ENCODE measurements at places on chromosomes 1 and 21.
A peak's percentile ranks its signal among the peaks of the same experiment; 100 is the strongest.

DNA sequence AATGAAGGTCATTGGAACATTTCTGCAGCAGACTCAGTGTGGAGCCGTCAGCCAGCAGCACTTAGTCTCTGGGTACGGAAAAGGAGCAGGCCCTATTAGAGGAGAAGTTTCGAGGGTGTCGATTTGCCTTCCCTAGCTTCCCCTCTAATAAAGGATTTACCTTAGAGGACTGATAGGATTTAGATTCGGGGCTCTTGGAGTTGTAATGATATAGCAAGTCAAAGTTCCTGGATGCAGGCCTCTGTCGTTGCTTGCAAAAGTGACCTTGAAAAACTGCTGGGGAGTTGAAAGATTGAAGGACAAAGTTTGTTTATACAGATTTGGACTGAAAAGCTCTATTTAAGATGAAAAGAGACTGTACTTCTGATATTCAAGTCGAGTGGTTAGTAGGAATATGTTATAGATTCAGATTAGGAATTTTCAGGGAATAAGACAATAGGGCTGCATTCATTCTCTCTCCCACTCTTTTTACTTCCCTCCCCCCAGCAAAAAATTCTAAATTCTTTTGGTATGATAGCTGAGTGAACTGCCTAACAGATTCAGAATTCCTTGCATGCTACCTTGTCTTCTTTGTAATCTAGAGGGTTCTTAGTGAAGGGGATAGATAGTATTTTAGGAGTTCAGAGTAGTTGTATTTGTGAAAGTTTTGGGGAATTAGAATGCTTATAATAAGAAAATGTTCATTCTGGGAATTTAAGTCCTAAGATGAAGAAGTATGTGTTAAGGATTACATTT, 19.2 kb downstream of the NFYC start:
- DNase-seq: no peak

GRCh38 chr1:230917284-230918135, 49.2 kb upstream of the C1orf198 start:
- peak; percentile 92 for DNase-seq

- DNase-seq: no peak
These were observed 5.4 kb upstream of the ALG6 start for GRCh38 chr1:63362073-63362472.

- peak; percentile 65 for DNase-seq
These were observed 9.8 kb downstream of the THAP3 start for GRCh38 chr1:6634371-6635052.

DNA sequence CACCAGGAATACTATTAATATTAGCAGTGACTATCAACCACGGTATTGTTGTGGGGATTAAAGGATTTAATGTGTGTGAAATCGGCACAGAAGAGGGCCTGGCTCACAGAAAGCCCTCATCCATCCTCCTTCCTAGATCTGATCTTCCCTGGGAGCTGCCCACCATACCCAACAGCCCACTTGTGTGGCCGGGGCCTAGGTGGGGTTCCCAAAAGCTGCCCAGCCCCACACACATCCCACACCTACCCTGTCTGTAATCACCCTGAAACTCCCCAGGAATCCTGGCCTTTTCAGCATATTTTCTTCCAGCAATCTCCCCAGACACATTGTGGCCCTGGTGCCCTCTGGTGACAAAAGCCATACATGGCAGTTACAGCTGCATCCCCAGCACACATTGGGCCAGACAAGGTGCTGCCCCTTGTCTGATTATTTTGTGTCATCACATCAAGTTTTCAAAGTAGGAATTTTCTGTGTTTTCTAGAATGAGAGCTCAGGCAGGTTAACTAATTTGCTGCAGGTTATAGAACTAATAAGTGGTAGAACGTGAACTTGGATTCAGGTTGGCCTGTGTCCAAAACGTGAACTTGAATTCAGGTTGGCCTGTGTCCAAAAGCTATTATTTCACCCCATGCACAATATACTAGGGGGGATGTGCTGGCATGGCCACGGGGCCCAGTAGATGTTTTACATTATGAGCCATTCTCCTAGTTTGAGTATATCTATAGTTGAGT, 5.3 kb upstream of the SLC6A9 start:
- peak; percentile 83 for DNase-seq

DNA sequence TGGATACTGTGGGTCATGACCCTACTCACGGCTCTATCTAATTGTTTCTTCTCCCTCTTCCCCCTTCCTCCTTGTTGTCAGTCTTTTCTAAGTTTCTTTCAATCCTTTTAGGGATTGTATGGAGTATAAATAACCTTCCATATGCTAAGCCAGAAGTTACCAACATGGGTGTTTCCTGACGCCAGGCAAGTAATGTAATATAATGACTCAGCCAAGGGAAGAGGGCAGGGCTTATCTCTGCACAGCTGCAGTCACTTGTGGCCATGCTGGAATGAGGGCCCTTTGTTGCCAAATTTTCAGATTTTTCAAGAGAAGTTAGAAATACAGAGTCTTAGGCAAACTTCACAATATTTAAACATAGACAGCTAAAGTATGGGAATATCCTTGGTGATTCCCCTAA, 194.6 kb downstream of the ST6GALNAC3 start:
- peak; percentile 63 for DNase-seq

DNA sequence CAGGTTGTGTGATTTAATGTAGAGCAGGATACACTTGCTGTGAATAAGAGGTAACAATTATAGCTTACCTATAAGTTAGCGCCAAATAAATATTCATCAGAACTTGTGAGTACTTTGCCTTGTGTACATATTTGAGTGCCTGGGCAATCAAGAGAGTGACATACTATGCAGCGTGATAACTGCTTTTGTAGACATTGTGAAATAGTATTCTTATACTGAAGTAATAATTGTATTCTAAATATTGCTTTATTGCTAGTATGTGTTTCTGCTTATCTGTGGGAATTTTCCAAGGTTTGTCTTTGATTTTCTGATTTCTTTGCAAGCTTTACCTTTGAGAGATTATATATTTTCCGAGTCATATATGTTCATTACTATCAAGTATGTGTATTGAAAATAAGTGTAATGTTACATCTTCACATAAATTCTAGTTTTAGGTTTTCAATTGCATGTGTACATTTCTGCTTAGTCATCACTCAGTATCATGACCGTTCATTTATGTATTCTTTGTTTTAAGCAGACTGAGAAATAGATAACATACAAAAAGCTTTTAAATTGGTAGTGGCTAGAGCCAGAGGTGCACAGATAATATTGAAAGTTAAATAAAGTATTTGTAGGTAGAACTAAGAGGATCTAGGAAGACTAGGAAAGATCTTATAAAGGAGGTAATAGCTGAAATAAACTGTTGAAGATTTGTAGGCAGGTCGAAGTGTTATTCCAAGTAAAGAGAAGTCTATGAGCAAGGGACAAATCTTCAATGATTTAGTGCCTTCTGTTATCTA, 19.5 kb downstream of the USP25 start:
- no peak for DNase-seq

DNA sequence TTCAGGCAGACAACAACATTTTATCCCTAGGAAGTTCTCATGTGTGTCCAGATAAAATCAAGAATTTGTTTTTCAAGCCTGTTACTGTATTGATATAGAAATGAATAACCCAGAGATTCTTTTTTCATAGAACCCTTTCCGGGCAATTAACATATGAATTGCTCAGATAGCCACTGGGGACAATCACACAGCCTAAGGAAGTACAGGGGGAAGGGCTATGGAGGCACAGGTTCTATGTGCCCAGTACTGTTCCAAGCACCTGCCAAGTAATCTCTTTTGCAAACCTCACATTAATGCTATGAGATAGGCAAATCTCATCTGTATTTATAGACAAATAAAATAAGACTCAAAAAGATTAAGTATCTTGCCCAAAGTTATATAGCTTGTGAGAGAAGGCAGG, 84.9 kb downstream of the NTNG1 start:
- no peak for DNase-seq

GRCh38 chr1:202280595-202280994, 61.1 kb downstream of the UBE2T start:
- no peak for DNase-seq

- no peak for DNase-seq
These were observed 36.6 kb downstream of the TFF3 start for GRCh38 chr21:42278451-42279149.

DNA sequence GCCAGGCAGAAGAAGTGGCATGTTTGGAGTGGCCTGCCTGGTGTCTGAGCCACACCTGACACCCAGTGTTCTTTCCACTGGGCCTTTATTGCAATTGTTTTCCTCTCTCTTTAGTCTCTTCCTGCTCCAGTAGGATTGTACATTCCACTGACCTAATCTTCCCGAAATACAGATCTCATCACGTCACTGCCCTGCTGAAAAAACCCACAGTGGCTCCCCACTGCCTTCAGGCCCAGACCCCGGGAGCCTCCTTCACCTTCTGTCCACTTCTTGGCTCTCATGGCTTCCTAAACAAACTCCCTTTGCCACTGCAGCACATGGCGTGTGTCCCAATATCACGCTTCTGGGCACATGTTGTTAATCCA, 25.3 kb upstream of the ATP5PO start:
- DNase-seq: no peak

GRCh38 chr1:167169642-167170041, 51.0 kb upstream of the POU2F1 start:
- no peak for DNase-seq

GRCh38 chr21:41638201-41638790, 128.6 kb downstream of the RIPK4 start:
- no peak for DNase-seq

- DNase-seq: no peak
These were observed 144.5 kb upstream of the TMEM51 start for GRCh38 chr1:15008783-15009729.

DNA sequence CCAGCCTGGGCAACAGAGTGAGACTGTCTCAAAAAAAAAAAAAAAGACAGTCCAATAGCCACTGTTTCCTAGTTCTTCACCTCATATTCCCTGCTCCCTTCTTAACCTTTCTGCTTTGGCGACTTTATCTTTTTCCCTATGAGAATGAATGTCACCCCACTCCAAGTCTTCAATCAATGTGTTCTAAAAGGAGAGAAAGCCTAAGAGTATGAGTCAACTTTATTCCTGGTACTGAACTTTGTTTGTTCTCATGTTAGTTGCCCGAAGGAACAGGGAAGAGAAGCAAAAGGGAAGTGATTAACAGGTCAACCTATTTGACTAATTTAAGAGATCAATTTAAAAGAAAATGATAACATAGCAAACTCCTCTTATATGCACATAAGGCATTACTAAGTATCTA, 39.9 kb upstream of the SLC16A1 start:
- DNase-seq: no peak

DNA sequence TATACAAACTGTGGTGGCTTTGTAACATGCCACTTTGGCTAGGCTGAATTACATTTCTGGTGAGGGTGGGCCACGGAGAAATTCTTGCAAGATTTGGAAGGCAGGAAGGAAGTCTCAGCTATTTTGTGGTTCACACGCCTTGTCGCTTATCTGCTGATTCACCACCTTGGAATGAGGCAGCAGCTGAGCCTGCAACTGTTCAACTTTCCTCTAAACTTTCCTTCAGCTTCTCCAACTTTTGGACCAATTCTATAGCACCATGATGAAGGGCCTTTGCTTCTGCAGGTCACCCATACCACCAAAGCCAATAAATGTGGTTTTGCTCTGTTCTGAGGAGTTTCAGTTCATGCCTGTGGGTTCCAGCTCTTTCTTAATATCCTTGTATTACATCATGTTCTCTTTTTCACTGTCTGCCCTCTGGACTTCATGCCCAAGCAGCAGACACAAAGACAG, 337.6 kb upstream of the SNX7 start:
- peak; percentile 38 for DNase-seq

DNA sequence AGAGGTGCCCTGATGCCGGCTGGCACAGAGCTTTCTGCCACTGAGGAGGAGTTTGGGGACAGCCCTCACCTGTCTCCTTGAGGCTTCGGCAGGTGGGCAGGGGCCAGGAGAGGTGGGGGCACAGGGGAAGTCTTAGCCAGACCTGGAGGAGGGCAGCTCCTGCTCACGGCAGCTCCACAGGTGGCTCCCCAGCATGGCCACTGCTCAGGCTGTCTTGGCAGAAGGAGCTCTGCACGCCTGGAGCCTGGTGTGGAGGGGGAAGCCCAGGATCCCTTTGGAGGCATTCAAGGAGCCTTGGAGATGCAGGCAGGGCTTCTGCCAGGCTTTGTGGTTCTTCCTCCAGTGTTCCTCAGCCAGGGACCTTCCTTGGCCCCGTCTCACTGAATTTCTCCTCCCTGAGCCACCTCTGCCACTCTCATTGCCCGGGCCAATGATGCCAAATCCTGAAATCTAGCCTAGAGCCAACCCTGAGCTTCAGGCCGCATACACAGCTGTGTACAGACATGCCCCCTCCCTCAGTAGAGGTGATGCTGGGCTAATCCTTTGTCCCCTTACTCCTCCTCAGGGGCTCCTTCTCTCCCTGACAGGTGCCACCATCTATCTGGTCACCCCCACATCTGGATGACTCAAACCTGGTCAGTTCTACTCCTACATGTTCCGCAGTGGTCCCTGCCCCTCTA, 251.8 kb upstream of the VAMP3 start:
- no peak for DNase-seq

All from suppressor macrophage treated with lipopolysaccharide for 1 hour (primary cell).